ENCODE measurements at places on chromosomes 13 and 19.

- no peak for DNase-seq
These were observed 8.3 kb upstream of the TLE6 start for GRCh38 chr19:2969104-2969504.

- no peak for DNase-seq
These were observed 283.1 kb downstream of the KLF12 start for GRCh38 chr13:73851104-73851503.

DNA sequence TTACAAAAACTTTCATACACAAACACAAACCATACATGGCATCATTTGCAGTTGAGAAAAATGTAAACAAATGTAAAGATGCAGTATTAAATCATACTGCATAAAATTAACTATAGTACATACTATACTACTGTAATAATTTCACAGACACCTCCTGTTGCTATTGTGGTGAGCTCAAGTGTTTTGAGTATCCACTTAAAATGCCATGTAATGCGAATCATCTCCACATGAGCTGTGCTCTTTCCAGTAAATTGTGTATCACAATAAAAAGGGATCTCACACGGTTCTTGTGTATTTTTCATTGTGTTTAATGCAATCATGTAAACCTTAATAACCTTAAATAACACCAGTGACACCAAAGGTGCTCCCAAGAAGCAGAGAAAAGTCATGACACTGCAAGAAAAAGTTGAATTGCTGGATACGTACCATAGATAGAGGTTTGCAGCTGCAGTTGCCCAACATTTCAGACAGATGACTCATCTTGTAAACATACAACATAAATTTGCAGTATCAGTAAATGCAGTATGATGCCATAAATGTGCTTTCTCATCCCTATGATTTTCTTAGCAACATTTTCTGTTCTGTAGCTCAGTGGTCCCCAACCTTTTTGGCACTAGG, 166.6 kb downstream of the RAP2A start:
- peak; percentile 76 for DNase-seq

DNA sequence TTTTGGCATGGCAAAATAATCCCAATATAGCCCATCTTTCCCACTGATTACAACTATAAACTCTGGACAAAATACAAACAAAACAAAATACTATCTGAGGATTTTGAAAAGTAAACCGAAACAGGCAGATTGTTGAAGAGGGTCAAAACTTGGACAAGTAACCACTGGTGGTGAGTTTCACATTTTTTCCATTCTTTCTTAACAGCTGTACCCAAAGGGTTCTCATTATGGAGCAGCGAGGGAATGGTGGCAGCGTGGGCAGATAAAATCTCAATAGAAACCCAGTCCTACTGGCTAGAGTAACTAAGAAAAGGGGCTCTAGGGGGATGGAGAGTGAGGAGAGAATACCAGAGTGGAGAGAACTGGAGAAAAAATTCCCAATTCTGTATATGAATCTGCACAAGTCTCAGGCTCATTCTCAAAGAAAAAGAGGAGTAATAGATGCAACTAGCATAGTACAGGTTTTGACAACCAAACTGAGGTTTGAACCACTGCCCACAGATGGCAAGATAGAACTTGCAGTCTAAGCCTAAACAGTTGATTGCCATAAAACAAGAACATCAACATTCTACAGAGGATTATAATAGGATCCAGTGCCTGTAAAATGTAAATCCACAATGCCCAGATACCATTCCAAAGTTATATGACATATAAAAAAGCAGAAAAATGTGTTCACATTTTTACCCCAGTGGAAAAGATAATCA, 284.5 kb downstream of the KCNRG start:
- no peak for DNase-seq

GRCh38 chr19:35118268-35119020, 2.8 kb downstream of the FXYD3 start:
- DNase-seq, result no peak

- DNase-seq, result no peak
These were observed 23.1 kb upstream of the EIF3G start for GRCh38 chr19:10142701-10143375.

DNA sequence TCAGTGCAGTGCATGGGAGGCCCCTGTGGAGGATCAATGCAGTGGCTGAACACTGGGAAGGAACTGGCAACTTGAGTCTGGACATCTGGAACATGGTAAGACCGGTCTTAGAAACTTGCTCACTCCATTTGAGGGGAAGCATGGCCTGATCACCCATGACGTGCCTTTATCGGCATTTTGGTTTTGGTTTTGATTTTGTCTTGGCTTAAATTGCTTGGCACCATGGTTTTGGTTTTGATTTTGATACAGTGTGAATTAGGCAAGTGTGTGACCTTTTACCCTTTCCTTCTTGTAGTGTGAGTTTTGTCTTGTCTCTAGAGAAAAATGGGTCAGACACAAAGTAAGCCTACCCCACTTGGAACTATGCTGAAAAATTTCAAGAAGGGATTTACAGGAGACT, 77.3 kb downstream of the ZNF486 start:
- no peak for DNase-seq

DNA sequence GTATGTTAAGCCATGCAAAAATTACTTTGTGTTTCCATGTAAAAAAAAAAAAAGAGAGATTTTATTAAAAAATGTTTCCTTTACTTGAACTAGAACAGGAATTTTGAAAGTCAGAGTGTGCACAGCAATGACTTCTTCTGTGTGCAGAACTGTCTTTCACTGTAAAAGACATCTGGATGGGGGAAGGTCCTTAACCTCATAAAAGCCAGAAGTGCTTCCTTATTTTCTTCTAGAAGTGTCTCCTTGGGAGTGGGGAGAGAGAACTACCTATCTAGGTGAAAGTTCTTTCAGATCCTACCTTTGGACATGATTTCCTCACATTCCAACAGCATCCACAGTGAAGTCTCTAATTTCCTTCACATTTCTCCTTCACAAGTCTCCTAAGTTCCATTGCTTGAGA, 360.3 kb downstream of the FGF14 start:
- no peak for DNase-seq

DNA sequence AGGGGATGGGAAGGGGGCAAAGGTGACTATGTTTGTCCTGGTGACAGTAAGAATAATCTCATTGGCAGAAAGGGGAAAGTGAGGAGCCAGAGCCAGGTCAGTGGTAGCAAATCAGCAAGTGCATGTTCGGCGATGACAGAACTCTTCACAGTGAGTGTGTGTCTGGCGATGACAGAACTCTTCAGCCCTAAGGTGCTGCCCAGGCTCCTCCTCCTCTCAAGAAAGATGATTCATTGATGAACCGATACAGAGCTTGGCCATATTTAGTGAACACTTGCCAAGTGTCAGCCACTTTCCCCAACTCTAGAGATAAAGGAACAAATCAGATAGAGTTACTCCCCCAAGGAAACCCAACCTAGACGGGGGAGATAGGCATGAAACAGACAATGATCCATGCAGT, 199.3 kb upstream of the UBL3 start:
- peak; percentile 10 for DNase-seq

- DNase-seq, result no peak
These were observed 1.6 kb downstream of the RPL18 start for GRCh38 chr19:48617146-48617937.

GRCh38 chr13:24264976-24265375, 44.4 kb upstream of the C1QTNF9 start:
- DNase-seq, result no peak

GRCh38 chr13:42401376-42401775, 129.4 kb downstream of the AKAP11 start:
- DNase-seq, result no peak

GRCh38 chr13:46712524-46712923, 84.4 kb downstream of the ESD start:
- DNase-seq, result no peak

DNA sequence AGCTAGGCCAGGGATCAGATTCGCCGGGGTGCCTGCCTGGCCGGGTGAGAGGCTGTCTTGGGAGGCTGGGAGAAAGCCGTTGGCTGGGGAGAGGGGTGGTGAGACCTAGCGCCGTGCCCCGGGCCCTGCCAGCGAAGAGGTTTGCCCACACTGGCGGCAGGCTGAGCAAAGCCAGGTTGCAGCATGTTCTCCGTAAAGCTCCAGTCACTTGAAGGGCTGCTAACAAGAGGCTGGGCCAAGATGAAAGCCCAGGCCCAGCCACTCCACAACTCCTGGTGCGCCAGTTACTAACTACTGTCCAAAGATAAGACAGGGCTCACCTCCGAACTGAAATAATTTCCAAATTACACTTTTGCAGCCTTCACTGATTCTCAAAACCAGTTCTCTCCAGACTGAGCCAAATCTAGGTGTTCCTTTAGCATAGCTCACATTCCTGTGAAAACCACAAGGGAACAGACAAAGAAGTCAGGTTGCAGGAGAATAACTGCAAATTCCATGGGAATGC, 16.3 kb downstream of the ELAVL1 start:
- no peak for DNase-seq

DNA sequence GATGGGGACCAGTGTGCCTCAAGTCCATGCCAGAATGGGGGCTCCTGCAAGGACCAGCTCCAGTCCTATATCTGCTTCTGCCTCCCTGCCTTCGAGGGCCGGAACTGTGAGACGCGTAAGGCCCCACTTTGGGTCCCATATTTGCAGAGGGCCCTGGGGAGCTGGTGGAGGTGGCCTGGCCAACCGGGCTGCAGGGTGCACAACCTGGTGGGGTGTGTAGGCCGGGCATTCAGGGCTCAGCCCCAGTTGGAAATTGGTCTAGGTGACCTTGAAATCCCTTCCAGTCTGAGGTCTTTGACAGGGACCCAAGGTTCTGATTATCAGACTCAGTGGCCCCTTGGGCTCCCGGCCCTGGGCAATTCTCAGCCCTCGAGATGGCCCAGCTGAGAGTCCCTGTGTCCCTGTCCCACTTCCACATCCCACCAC, 8.3 kb downstream of the F7 start:
- DNase-seq, result no peak

GRCh38 chr13:31891472-31891871, 140.1 kb upstream of the FRY start:
- no peak for DNase-seq
